ENCODE measurements at places on chromosomes 6 and 20.
A peak's percentile ranks its signal among the peaks of the same experiment; 100 is the strongest.

GRCh38 chr6:17988422-17988944 lies 1.0 kb upstream of the KIF13A start:
- no peak for DNase-seq

DNA sequence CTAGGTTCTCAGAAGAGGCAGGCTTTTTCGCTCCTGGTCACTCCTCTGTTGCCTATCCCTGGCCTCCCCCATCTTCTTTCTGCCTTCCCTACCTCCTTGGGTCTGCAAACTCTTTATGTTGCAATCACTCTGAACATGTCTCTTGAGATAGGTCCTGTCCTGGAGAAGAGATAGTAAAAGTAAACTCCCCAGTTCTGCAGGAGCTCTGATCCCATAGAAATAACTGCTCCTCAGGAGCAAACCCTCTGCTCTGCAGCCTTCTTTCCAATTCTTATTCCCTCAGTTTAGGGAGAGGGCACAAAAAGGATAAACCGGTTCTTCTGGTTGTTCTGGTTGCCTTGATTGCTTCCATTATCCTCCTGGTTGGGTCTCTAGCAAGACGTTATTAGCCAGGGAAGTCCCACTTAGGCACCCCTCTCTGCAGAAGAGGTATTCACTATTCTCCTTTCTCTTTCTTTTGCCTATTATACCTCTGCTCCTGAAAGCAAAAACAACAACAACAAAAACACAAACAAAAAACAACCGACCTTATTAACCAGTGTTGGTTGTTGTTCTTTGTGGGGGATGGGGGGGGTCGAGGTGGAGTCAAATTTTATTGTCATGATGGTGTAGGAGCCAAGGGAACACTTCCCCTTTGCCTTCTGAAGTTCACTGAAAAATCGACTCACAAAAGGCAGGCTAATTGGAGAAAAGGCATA lies 973 bp downstream of the TRIM38 start:
- DNase-seq = peak; percentile 49

DNA sequence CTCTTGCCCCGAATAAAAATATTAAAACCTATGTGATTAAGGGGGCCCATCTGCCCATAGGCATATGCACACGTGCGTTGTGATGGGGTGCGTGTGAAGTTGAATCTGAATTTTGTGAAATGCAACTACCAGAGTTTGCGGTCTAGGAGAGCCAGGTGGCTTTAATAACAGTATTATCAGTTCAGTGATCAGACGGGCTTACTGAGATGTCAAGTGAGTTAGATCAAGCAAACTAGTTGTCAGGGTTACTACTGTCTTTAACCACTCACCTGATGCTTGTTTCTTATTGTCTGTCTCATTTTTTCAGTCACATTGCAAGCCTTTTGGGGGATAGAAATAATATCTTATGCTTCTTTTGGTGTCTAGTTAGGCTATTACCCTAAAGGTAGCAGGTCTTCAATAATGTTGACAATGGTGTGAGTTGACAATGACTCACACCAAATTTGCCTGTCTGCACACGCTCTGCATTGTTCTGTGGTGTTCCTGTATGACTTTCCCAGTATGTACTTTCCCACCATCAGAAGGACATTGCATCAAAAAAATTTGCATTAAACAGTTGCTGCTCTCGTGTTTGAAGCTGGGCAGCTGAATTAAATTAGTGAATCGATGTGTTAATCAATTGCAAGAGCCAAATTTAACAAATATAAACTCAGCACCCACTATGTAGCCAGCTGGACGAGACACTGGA lies 103.1 kb upstream of the NAA20 start:
- DNase-seq = no peak

GRCh38 chr6:155894262-155894661 lies 438.6 kb upstream of the NOX3 start:
- DNase-seq = no peak

DNA sequence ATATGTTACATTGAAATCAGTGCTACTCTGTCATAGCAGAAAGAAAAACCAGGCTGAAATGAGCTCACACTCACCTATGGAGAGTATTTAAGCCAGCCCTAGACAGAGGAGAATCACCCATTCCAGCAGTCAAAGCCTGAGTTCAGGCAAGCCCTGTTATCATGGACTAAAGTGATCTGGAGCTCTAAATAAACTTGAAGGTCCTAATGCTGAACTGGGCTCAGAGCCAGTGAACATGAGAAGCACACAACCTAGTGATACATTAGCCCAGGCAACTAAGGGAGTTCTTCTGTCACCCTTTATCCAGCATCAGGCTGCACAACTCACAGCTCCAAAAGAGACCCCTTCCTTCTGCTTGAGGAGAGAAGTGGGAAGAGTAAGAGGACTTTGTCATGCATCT lies 425.0 kb downstream of the COL12A1 start:
- no peak for DNase-seq

DNA sequence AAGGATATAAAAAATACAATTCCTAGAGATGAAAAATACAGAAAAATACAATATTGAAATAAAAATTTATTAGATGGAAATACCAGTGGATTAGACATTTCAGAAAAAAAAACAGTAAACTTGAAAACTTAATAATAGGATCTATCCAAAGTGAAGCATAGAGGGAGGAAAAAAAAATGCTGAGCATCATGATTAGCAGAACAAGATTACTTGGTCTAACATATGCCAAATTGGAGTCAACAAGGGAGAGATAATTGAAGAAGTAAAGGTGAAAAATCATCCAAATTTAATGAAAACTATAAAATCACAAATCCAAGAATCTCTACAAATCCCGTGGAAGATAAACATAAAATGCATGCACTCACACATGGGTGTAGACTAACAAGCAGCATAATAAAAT lies 166.2 kb upstream of the BMP5 start:
- no peak for DNase-seq

- peak; percentile 53 for DNase-seq
Observed at GRCh38 chr20:59134182-59134581, 29.4 kb upstream of the ZNF831 start.

DNA sequence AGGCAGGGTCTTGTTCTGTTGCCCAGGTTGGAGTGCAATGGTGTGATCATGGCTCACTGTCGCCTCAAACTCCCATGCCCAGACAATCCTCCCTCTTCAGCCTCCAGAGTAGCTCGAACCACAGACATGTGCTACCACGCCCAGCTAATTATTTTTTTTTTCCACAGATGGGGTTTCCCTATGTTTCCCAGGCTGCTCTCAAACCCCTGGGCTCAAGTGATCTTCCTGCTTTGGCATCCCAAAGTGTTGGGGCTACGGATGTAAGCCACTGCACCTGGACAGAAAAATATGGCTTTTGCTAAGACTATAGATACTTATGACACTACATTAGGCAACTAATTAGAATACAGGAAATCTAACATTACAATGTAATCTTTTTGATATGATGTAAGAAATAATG lies 17.9 kb downstream of the RNF24 start:
- DNase-seq = no peak

DNA sequence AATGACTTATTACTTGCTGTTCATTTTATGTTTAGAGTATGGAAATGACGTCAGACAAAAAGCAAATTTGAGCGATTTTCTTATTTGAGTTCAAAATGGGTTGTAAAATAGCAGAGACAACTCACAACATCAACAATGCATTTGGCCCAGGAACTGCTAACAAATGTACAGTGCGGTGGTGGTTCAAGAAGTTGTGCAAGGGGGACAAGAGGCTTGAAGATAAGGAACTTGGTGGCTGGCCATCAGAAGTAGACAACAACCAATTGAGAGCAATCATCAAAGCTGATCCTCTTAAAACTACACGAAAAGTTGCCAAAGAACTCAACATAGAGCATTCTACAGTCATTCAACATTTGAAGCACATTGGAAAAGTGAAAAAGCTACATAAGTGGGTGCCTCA lies 43.8 kb downstream of the REV3L start:
- peak; percentile 14 for DNase-seq

GRCh38 chr20:58721951-58722778 lies 29.6 kb downstream of the NPEPL1 start:
- no peak for DNase-seq

DNA sequence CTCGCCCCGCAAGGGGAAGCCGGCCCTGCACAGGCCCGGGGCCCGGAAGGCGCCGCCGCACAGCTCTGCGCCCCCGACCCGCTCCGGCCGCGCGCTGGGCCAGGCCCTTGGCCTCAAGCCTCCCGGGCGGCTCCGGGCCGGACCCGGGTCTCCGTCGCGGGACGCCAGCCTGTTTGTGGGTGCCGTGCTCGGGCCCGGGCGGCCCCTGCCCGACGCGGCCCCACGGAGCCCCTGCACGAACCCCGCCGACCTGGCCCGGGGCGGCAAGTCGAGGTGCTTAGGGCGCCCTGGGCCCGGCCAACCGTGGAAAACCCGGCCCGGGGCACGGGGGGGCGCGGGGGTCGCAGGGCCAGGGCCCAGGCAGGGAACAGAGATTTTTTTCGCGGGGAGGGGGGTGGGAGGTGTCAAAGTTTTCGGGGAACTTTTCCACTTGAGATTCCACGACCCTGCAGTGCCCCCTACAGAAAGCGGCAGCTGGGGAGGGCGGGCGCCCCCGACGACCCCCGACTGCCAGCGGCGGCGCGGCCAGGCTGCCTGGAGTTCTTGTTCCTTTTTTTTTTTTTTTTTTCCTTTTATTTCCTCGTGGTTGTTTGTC lies 805 bp upstream of the STX16 start:
- peak; percentile 41 for DNase-seq

DNA sequence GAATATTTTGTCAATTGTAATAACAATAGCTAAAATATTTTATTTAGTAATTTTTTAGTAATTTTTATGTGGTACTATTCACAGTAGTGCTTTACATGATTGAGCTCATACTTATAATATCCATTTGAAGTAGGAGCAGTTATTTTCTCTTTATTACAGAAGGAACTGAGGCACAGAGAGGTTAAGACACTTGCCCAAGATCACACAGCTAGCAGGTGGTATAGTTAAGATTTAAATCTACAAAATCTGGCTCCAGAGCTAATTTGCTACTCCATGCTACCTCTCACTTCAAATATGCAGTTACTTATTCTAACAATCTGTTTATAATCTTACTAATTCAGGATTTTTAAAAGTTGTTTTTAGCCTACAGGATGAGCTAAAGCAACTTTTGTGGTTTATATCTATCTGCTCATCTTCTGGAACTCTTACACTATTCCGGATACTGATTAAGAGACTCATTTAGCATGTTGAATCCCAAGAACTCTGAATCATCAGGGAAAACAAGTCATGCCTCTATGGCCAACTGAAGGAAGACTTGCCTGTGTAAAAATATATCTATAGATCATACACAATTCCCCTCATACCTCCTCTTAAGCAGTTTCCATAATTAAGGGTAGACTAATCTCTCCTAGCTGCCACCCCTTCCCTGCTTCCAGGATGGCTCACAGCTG lies 324.2 kb downstream of the UBE3D start:
- DNase-seq = no peak

DNA sequence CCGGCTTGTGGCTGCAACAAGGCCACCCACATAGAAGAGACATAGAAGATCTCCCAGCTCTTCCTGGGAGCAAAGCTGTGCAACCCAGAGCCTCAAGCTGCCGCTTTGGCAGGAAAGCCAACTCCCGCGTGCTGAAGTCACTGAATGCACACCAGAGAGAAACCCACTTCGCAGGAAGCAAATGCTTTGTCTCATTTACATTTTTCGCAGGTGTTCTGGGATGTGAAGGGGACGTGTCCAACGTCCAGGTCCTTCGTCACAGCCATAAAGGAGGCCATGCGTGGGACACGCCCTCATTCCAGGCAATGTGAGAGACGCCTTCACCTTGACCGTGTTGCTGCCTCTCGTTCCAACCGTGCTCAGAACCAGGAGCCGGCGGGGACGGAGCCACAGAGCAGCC lies 24.4 kb downstream of the KCNQ2 start:
- no peak for DNase-seq

Data from MV-4-11 (cell line).